CD4-positive, alpha-beta T cell treated with Interferon gamma for 1 hour (primary cell): ENCODE measurements at places on chromosomes 3 and 15.

GRCh38 chr3:100419406-100419805, 18.1 kb downstream of the LNP1 start:
- no peak for DNase-seq

GRCh38 chr3:58296269-58296668, 9.8 kb upstream of the RPP14 start:
- no peak for DNase-seq

DNA sequence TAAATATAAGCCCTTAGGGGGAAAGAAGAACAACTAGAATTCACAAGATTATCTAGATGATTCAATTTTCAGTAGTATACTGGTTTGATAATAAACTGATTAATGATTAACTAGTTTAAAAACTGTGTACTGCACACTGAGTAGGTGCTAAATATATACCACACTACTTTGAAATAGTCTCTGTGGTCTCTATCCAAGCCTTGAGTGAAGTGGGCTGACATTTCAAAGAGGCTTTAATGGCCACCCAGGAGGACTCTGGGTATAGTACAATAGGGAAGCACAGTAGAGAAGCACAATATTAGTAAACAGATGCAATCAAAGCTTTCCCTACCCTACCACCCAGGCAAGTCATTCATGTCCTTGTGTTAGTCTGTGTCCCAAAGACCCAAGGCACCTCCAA, 46.7 kb downstream of the FILIP1L start:
- DNase-seq: no peak

- no peak for DNase-seq
Observed at GRCh38 chr3:149438981-149439380, 35.5 kb upstream of the TM4SF4 start.
